ENCODE measurements at places on chromosomes 12 and 14. TPM values are rescaled to one million over a fixed set of nuclear protein-coding genes. Genes with fewer than 3 reads are reported as not detected.

The CMKLR1 gene
- 0.13 TPM for polyA plus RNA-seq

The ZDHHC22 gene
- not detected for polyA plus RNA-seq

The TPPP2 gene
- polyA plus RNA-seq: not detected

The IRAK3 gene
- polyA plus RNA-seq: 0.17 TPM

The NTF3 gene
- polyA plus RNA-seq: not detected

The TOMM20L gene
- not detected for polyA plus RNA-seq

The GPR137C gene
- 0.03 TPM for polyA plus RNA-seq

The SOX5 gene
- polyA plus RNA-seq: not detected

The NANOG gene
- polyA plus RNA-seq: not detected

The POC1B gene
- polyA plus RNA-seq: 16.4 TPM

Measured in keratinocyte (primary cell).